ENCODE measurements at places on chromosomes 5 and 9.

- DNase-seq, result peak; percentile 81
Measured at GRCh38 chr5:146965761-146966659, 87.5 kb upstream of the PPP2R2B start.

- DNase-seq, result peak; percentile 39
Measured at GRCh38 chr9:108885643-108886348, 23.7 kb downstream of the ACTL7A start.

GRCh38 chr5:17829456-17829855 lies 195.2 kb downstream of the TAF11L14 start:
- no peak for DNase-seq

- DNase-seq, result no peak
Measured at GRCh38 chr5:157193699-157194424, 13.2 kb downstream of the ITK start.

DNA sequence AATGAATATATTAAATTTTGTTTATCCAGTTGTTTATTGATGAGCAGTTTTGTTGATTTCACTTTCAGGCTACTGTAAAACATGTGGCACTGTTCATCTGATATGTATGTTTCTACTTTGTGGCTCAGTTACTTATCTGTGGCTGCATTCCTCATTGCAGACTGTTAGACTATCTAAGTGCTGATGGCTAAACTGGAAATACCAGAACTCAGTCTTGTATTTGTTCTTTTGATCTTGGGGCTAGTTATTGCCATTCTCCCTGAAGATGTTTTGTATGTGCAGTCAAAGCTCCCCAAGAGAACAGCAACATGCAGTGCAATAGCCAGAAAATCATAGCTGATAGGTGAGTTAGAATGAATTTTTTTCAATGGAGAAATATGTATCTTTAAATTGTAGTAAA lies 162.2 kb downstream of the GADD45G start:
- no peak for DNase-seq
